ENCODE measurements at places on chromosomes 12 and 14.

- no peak for DNase-seq
These were observed 78.3 kb downstream of the TSHR start for GRCh38 chr14:81033698-81034240.

DNA sequence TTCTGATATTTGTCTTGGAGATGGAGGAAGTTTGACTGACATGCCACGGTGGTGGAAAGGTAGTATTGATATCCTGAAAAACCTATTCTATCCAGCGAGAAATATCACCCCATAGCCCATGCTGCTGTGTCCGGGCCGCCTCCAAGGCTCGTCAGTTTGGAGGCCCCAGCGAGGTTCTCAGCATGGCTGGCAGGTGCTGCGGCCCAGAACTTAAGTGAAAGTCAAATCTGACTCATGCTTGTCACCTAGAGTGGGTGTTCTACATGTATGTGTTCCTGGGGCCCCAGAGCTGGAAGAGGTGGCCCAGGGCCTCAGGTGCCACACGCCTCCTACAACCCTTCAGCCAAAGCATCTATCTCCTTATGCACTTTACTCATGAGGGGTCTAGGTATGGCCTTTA is 92.9 kb downstream of the GCH1 start:
- DNase-seq = no peak

- no peak for DNase-seq
These were observed 124.1 kb upstream of the LGR5 start for GRCh38 chr12:71315328-71315985.

GRCh38 chr14:101235335-101236103 is 325.8 kb upstream of the DIO3 start:
- no peak for DNase-seq

GRCh38 chr12:62605981-62606380 is 139.4 kb downstream of the MON2 start:
- no peak for DNase-seq

GRCh38 chr12:51622564-51622963 is 31.5 kb downstream of the SCN8A start:
- DNase-seq = no peak

DNA sequence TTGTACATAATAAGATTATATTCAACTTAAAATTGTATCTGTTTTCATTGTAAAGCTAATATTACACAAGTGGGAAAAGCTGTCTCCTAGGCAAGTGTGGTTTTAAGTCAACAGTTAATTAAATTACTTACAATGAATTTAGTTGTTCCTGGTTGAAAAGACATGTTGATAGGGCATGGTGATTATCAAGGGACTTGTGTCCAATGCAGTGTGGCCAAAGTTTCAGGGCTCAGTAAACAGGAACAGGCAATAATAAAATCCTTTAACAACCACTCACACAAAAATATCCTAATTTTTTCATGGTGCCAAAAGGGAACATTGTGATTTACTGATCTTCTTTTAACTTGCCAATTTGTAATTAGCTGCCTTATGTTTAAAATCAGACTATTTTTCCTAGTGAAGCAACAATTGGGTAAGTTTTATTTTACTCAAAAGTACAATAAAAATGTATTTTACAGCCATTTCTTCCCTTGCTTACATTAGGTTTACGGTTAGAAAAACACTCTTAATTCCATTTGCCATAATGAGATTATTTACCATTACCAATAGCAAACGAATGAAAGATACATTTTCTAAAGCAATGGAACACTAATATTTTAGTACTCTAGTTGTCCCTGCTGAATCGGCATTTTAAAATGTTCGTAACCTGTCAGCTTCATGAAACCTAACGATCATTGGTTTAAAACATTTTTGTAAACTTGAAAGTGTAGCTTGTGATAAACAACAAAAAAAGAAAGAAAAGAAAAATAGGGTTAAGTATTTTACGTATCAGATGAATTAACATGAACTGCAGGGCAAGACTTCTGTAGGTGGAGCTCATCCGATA is 1.8 kb upstream of the WNK1 start:
- no peak for DNase-seq

GRCh38 chr14:39430762-39431415 is 1.3 kb downstream of the FBXO33 start:
- no peak for DNase-seq

DNA sequence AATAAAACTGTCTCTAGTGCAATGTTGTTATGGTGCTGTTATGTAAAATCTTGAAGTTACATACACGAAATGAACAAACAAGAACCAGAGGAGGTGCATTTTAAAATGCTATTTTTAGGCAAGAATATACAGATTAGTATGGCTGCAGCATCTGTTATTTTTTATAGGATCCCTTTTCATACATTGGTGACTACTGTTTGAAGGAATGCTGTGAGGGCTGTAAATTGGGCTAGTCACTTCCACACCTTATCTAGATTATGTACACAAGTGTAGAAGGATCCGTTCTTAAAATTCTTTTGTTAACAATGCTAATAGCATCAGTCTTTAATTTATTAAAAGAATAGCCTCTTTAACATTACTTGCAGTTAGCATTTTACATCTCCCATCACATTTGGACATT is 284.3 kb upstream of the MDGA2 start:
- no peak for DNase-seq

GRCh38 chr12:113841786-113842185 is 124.3 kb downstream of the RBM19 start:
- no peak for DNase-seq

- no peak for DNase-seq
These were observed 615.1 kb downstream of the NRXN3 start for GRCh38 chr14:78785265-78785664.

- DNase-seq = peak; percentile 19
These were observed 13.2 kb upstream of the TIGAR start for GRCh38 chr12:4307593-4308333.

DNA sequence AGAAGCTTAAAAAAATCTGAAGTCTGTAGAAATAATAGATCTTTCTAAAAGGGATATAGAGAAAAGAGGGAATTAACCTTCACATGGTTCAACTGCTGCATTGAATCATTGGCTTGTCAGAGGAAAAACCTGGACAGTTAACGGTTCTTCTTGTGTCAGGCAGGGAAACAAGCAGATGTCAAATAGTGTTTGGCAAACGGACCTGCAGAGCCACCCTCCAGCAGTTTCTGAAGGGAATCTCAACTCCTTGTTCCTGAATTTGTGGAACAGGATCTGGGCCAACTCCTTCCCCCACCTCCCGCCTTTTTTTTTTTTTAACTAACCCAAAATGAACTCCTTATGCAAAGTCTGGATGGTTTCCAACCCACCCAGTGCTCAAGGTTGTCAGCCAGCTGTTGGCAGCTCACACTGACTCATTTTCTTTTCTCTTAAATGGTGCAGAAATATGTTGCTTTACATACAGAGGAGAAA is 187.3 kb downstream of the CAND1 start:
- DNase-seq = no peak

GRCh38 chr14:102507081-102507856 is 2.3 kb downstream of the ANKRD9 start:
- peak; percentile 15 for DNase-seq

DNA sequence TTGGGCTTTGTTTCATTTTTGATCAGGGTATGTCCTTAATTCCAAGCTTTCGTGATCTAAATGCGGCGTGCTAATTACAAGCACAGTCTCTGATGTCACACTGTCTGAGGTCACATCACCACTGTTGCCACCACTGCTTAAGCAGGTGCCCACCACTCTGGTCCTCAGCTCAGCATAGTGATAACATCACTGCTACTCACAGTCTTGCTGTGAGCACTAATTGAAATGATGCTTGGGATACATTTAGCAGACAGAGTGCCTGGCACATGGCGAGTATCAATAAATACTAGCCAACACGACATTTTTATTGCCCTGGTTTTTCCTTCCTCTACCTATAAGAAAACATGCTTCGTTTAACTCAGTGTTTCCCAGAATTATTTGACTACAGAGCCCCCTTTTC is 7.9 kb downstream of the RILPL2 start:
- DNase-seq = no peak

GRCh38 chr14:98244162-98244948 is 1027.6 kb downstream of the BCL11B start:
- no peak for DNase-seq

DNA sequence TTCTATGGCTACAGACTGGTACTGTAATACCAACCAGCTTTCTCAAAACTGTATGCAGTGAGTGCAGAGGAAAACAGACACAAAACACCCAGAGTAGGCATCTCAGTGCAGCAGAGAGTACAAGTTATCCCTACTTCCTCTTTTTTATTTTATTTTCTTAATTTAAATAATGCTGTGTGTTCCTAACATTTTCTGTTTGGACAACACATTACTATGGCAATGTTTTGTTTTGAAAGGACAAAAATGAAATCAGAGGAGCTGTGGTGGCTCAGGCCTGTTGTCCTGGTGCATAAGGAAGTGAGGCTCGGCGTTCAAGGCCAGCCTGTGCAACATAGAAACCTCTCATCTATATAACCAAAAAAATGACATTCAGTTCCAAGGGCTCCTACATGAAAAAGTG is 33.7 kb upstream of the SELPLG start:
- DNase-seq = no peak

GRCh38 chr14:51367600-51367931 is 127.5 kb downstream of the TMX1 start:
- DNase-seq = no peak

- DNase-seq = no peak
These were observed 70.9 kb upstream of the BCL11B start for GRCh38 chr14:99342906-99343305.

- peak; percentile 25 for DNase-seq
These were observed 12.1 kb downstream of the VASH1 start for GRCh38 chr14:76773188-76773885.

GRCh38 chr12:89756194-89756584 is 47.6 kb upstream of the ATP2B1 start:
- DNase-seq = no peak

DNA sequence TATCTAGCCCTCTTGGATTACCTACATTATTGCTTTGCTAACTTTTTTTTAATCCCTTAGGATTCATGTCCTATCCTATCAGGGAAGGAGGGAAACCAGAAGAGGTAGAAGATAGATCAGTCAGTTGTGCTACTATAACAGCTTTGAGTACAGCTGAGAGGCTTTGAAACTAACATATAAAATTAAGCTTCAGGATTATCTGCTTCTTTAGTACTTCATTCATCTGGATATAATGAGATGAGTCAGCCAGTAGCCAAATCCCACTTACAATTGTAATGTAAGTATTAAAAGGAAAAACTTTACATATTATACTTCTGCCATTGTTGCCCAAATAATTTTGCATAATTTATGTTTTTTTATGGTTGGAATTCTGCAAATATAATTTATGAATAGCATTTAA is 33.4 kb upstream of the ANO6 start:
- DNase-seq = no peak

DNA sequence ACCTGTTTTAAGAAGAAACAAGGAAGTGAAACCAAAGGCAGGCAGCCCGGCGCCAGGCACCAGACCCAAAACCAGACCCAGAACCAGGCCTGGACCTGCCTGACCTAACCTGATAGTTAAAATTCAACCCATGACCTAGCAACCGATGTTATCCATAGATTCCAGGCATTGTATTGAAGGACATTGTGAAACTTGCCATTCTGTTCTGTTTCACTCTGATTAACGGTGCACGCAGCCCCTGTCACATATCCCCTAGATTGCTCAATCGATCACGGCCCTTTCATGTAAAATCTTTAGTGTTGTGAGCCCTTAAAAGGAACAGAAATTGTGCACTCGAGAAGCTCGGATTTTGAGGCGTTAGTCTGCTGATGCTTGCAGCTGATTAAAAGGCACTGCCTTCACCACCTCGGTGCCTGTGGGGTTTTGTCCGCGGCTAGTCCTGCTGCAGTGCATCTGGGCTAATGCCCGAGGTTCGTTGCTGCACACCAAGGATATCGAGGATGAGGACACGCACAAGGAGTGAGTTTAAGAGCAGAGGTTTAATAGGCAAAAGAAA is 262.5 kb upstream of the TMEM132C start:
- no peak for DNase-seq

DNA sequence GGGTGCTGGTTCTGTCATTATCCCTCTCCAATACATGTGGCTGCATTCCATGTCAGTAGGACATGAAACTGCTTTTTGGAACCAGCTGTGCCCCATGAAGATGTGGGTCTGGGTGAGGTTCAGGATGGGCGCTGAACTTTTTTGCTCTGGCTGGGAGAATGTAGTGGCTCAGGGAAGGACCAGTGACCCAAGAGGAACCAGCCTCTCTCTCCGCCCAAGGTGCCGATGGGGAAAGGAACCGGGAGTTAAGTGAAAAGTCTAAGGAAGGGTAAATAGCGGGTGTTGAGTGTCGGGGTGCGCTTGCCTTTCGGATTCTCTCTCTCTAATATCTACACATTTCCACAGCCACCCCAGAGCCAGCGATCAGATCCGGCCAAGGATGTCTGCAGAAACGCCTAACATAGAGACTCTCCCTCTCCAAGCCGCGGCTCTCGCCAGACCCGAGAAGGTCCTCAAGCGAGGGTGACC is 7.8 kb downstream of the ARHGEF25 start:
- no peak for DNase-seq

DNA sequence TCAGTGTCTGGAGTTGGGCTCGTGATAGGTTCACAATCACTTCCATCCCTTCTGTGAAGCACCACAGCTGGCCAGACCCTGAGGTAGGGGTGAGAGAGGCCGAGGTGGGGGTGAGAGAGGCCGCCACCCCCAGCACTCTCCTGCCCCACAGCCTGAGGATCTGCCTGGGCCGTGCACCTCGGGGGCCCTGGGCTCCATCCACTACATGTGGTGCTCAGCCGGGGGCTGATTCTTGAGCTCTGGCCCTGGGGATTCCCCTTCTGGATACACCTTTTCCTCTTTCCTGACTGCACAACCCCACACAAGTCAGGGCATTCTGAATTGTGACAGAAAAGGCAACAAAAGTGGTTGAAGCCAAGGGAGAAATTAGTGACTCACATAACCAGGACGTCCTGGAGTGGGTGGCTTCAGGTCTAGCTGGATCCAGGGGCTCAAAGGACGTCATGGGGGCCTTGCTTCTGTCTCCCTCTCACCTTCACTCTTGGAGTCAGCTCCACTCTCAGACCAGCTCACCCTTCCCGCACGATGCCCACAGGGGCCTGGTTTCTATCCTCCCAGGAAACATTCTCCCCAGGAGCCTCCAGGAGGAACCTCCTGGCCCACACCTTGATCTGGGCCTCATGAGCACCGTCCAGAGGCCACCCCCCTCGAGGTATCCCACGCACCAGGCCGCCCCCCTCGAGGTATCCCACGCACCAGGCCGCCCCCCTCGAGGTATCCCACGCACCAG is 12.1 kb upstream of the FBRSL1 start:
- no peak for DNase-seq

GRCh38 chr14:95695913-95696312 is 9.7 kb downstream of the TCL1B start:
- no peak for DNase-seq

GRCh38 chr14:34034447-34035176 is 83.7 kb upstream of the EGLN3 start:
- DNase-seq = no peak

- no peak for DNase-seq
These were observed 87.0 kb downstream of the BTG1 start for GRCh38 chr12:92058664-92059063.

- DNase-seq = no peak
These were observed 22.3 kb downstream of the FBLN5 start for GRCh38 chr14:91925001-91925726.

- no peak for DNase-seq
These were observed 197.1 kb upstream of the FOXN3 start for GRCh38 chr14:89614009-89614691.

GRCh38 chr12:77537663-77538062 is 293.0 kb upstream of the NAV3 start:
- no peak for DNase-seq

All from CD4-positive, alpha-beta T cell treated with Interleukin-17A for 4 hours (primary cell).